NCI-H1417 (cell line): ENCODE measurements at places on chromosomes 3 and 15.

- DNase-seq, result no peak
Observed at GRCh38 chr3:10281951-10282350, 10.8 kb downstream of the GHRL start.

DNA sequence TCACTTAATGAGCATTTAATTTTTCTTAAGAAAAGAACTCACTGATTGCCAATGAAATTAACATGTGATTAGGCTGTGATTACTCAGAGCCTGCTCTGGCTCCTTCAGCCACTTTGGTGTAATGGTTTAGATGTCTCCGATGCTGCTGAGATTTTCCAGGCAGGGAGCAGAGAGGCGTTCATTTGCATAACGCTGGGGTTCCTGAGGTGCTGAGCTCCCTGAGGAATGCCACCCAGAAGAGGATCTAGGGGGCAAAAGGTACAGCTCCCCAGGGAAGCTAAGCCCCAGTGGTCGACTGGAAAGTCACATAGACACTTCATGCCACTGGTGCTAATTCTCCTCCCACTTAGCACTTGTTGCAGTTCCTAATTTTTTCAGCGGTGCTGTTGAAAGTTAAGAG lies 119.5 kb downstream of the USP13 start:
- no peak for DNase-seq

GRCh38 chr3:35184775-35185174 lies 454.6 kb upstream of the ARPP21 start:
- DNase-seq, result no peak

- no peak for DNase-seq
Observed at GRCh38 chr15:85690561-85691231, 104.0 kb downstream of the KLHL25 start.

- no peak for DNase-seq
Observed at GRCh38 chr3:172012775-172013174, 26.6 kb upstream of the FNDC3B start.

DNA sequence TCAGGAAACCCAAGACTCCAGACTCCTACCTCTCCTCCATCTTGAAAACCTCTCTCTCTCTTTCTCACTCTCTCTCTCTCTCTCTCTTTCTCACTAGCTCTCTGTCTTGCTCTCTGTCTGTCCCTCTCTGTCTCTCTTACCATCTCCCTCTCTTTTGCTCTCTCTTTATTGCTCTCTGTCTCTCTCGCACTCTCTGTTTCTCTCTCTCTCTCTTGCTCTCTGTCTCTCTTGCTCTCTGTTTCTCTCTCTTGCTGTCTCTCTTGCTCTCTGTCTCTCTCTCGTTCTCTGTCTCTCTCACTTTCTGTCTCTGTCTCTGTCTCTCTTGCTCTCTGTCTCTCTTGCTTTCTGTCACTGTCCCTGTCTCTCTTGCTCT lies 75.0 kb upstream of the NR2E3 start:
- DNase-seq, result no peak

DNA sequence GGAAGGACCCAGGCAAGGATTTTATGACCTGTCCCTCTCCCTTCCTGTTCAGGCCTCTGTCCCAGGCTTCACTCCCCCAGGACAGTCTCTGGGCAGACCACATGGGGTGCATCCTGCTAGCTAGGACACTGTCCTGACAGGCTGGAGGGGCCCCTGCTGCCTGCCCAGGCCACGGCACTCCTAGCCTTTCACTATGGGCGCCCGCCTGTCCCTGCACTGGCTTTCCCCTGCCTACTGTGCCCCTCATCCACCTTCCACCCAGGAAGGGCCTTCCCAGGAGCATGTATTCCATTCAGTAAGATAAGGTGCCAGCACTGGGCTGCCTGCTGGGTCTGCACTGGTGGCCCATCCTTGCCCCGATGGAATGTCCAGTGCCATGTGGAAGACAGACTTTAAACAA lies 145.3 kb downstream of the DNAJB8 start:
- DNase-seq, result no peak
